ENCODE measurements at places on chromosomes 11 and 22.

DNA sequence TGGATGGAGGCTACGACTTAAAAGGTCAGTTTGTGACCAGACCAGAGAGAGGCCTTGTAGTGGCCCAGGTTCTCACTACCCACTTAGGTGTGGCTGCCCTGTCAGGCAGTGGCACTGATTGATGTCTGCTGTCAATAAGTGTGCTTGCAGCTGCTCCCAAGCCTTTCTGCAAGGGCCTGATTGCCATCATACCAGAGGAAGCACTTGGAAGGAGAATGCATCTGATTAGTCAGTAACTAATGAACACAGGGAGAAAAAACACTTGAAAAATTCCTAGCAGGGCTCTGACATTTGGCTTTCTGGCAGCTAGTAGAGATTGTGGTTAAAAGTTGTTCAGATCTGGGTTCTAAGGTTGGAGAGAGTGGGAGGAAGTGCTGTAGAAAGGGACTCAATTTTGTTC lies 107.5 kb downstream of the NAV2 start:
- DNase-seq: no peak

GRCh38 chr11:36089920-36090319 lies 146.1 kb downstream of the LDLRAD3 start:
- DNase-seq: no peak

GRCh38 chr11:2885017-2885677 lies 428 bp downstream of the CDKN1C start:
- DNase-seq: no peak

DNA sequence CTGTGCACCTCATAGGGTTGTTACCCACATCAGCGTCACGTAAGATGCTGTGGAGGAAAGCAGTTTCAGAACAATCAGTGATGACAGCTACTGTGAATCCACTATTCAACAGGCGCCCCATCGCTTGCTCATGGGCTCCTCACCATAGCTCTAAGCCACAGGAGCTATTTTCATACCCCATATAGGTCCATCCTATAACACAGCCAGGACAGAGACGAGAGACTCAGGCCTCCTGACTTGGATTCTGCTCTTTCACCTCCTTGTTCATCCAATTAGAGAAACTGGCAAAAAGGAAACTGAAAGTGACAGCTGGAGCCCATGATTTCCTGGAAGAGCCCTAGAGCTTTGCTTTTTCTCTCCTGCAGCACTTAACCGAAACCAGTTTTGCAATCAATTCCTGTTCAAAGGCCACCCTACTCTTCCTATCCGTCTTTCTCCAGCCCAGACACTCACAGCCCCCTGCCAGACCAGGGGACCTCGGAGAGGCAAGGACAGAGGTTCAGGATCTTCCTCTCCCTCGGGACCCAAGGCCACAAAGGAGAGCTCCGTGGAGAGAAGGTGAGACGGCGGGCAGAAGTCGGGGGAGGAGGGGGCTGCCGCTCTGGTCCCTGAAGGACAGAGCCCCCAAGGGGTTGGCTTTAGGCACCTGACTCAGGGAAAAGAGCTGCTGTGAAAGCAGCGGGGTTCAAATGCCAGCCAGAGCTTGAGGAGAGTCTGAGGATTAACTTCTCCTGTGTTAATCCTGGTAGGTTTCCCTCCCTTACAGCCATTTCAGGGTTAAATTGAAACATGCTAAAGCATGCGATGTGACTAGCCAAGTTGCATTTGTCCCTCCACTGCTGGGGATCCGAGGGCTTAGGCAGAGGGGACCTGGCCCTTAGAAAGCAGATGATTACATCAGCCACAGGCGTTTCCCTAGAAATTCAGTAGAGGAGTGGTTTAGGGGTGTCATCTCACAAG lies at the start of gene APOL6:
Gene APOL6, plus strand, starts transcription at position 381 of the 960 bp plus-strand sequence. CDS start 7,980 bp downstream, outside the sequence.
- no peak for DNase-seq
